CD8-positive, alpha-beta T cell (primary cell): ENCODE measurements at places on chromosomes 5 and 9.

DNA sequence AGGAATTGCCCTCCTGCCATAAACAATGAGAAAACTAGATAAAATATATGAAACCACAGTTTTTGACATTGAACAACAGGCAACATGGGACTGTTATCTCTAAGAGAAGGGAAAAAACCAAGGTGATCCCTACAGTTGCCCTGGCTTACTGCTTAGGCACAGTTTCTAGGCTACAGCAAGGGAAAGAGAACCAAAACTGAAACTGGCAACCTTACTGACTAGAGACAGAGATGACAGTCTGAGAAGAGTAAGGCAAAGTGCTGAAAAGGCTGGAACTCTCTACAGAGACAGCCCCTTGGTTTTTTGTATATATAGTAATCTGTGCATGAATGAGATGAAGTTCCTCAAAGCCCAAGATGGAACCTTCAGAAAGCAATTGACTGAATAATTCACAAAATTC, 36.2 kb upstream of the REEP2 start:
- DNase-seq, result no peak

GRCh38 chr9:126592461-126592860, 21.3 kb upstream of the LMX1B start:
- DNase-seq, result no peak

- no peak for DNase-seq
These were observed 325.6 kb downstream of the DEPDC1B start for GRCh38 chr5:60374409-60374808.

GRCh38 chr9:104686081-104686480, 8.2 kb upstream of the OR13D1 start:
- no peak for DNase-seq

DNA sequence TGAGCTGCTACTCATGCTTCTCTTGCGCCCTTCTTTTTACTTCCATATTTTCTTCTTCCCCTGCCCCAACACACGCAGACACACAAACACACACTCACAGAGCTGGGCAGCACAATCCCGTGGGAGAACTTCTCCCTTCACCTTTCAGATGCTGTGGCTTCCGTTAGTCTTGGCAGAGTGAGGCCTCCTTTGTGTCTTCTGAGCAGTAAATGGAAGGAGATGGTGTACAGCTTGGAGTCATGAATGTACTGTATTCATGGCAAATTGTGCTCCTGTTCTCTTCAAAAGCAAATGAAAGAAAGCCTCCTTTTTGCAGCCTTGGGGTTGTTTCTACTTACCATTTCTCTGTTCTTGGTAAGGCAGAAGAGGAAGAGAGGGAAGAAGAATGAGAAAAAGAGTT, 456.6 kb upstream of the TLE4 start:
- DNase-seq, result no peak

DNA sequence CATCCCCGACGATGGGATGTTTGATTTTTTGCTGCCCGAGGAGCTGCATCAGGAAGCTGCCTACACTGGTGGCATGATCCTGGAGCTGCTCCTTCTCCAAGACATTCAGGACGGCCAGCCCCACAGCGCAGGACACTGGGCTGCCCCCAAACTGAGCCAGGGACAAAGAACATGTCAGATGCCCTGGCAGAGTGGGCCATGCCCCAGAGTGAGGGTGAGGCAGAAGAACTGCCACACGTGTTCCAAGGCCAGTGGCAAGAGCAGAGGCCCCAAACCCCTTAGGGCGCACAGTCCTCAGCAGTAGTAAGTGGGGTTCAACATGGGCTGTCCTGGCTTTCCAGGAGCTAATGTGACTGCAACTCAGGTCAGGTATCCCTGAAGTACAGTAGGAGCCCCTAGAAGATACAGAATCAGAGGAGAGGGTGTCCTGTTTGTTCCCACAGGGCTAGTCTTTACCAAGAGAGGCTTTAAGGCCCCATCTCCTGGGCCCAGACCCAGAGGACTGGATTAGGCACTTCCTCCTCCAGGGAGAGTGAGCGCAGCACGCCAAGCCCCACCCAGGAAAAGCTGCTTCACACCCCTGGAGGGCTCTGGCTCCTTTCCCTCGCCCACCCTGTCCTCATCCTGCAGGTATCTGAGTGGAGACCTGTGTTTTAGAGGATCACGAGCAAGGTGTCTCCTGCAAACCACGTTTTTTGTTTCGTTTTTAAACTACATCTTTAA, 11.1 kb downstream of the HNRNPAB start:
- DNase-seq, result no peak

DNA sequence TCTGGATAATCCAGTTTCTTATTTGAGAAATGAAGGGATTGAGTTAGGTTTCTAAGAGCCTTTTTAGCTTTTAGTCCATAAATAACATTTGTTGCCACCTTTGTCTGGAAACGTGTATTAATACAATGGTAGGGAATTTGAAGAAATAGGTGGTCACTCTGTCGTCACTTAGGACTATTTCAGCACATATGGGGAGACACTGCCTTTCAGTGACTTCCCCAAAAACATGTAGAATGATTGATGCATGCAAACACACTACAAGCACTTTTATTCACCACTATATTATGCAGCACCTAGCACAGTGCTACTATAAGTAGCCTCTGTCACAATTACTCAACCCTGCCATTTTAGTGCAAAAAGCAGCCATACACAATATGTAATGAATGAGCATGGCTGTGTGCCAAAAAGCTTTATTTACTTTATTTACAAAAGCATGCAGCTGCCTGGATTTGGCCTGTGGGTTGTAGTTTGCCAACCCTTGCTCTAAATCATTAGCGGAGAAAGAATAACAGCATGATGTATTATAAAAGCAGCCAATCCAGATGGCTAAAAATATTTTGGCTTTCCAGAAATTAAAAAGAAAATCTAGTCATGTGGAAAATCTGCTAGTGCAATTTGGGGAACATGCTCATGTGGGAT, 154.2 kb upstream of the HMHB1 start:
- DNase-seq, result no peak

DNA sequence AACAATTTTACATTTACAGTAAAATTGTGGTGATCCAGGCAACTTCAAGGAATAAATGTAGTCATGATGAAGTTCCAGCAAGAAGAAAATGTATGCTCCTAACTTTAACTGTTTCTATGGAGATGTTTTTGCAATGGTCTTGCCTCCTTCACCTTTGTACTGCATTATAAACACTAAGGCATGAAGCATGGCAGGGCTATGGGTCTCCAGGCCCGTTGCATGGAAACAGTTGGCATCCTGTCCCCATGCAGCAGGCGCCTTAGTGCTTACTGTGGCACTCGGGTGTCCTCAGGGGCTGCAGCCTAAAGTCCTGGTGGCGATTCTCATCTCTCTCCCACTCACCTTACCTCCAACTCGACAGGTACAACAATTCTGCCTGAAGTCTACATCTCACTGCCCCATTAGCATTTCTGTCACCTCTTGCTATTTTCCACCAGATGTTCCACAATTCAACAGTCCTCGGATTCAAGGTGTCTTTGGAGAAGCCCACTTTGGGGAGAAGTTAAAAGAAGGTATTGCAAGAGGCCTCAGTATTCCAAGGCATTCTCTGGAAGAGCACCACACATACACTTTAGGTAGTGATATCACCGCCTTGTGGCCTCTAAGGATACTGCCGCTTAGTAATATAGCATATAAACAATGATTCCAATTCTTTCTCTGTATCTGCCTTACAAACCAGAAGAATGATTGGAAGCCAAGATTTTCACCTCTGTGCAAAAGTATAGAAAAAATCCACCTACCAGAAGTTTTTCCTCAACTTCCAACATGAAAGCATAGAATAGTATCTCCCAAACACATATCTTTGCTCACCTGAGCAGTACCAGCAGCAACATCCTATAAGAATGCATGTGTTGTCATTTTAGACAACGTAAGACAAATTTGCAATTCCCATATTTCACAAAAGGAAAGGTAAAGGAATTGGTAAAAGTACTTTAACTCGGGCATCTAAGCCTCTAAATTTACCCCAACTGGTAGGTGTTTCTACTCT, 5.1 kb downstream of the LIFR start:
- DNase-seq, result no peak
